ENCODE measurements at places on chromosomes 5 and 9.

DNA sequence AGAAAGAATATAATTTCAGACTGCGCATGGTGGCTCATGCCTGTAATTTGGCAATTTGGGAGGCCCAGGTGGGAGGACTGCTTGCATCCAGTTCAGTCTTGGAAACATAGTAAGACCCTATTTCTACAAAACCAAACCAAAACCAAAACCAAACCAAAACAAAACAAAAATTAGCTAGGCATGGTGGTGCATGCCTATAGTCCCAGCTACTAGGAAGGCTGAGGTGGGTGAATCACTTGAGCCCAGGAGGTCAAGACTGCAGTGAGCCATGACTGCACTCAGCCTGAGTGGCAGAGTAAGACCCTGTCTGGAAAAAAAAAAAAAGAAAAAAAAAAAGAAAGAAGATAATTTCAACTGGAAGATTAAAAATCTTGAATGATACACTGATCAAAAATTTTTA lies 137.0 kb upstream of the ACOT12 start:
- no peak for DNase-seq

DNA sequence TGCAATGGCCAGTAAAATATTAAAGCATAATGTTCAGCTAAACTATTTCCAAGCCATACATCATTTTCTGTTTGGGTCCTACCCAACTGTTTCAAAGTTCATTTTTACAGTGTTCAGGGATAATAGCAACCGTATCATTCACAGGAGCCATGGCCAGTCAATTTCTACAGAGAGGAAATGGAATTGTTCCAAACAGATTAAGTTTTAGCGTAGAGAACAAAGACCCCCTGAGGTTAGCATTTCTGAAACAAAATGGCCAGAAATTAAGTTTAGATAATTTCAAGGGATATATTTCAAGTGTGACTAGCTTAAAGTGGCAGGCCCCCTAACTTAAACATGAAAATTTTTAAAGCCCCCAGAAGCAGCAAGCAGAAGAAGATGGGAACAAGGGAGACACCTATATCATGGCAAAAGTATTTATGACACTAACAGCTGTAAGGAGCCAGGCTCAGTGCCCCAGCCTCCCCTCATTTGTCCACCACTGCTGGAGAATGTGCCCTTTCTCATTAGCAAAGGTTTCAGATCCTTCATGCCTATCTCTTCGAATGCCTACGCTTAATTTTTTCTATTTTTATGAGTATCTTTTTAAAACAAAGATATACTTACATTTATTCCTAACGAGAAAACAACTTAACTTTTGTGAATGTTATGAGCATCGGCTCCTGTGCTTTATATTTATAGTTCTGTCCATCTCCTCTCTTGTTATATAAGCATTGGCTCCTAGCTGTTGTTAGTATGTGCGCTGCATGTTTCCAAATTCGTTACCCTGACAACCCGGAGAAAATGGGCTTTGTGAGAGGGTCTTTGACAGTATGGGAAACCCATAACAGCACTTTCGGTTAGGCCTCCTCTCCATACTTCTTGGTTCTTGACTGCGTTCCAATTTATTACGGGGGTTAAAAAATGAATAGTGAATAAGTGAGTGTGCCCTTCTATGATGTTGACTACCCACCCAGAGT lies 116.3 kb downstream of the MED27 start:
- no peak for DNase-seq

- no peak for DNase-seq
Measured at GRCh38 chr9:2356041-2356790, 265.4 kb upstream of the VLDLR start.

DNA sequence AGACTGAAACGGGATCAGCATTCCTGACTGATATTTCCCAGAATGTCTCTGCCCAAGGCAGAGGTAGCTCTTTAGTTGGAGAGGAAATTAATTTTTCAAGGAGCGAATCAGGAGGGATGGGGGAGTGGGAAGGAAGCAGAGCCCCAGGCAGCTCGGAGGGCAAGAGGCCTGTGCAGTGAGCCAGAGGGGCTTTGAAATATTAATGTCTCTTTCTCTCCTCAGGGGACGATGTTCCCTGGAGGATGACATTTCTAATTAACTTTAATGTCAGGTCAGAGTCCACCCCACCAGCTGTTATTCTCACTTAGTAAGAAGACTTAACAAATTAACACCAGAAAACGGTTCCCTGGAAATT lies 45.6 kb downstream of the SLC6A7 start:
- DNase-seq = no peak

Data from amniotic stem cell (primary cell).